ENCODE measurements at places on chromosomes 6 and 20. TPM values are rescaled to one million over a fixed set of nuclear protein-coding genes. Genes with fewer than 3 reads are reported as not detected.
A peak's percentile ranks its signal among the peaks of the same experiment; 100 is the strongest.

GRCh38 chr20:25356271-25356933, 34.2 kb downstream of the ABHD12 start:
- DNase-seq: no peak

- DNase-seq: no peak
Observed at GRCh38 chr20:59437601-59438031, 137.2 kb downstream of the EDN3 start.

GRCh38 chr20:63499338-63499969, 571 bp upstream of the EEF1A2 start:
- DNase-seq: no peak

DNA sequence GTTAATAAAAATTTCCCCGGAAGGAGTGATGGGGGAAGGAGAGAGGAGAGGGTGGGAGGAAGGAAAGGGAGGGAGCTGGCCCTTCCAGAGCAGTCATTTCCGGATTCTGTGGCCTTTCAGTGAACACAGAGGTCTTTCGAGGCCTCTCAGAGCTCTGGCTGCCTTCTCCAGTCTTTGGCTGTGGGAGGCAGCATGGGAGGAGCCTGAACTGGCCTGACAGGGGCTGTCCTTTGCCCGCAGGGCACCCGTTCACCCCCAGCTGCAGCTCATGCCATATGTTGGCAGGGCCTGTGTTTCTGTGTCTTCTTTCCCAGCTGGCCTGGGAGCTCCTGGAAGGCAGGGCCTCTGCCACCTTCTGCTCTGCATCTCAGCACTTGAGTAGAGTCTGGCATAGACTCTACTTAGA, 95.5 kb downstream of the PPP1R14C start:
- DNase-seq: peak; percentile 70

Gene CFB
- 1,916 TPM for total RNA-seq

Gene THBD
- total RNA-seq: 2.2 TPM

Gene MAFB
- 35.3 TPM for total RNA-seq

Gene NOX3
- total RNA-seq: not detected

Gene FERMT1
- 0.23 TPM for total RNA-seq

Gene MRS2
- 12.7 TPM for total RNA-seq

Gene COX4I2
- total RNA-seq: not detected

Data from left lobe of liver (tissue), 2 donors.